ENCODE measurements at places on chromosomes 16 and 17.

DNA sequence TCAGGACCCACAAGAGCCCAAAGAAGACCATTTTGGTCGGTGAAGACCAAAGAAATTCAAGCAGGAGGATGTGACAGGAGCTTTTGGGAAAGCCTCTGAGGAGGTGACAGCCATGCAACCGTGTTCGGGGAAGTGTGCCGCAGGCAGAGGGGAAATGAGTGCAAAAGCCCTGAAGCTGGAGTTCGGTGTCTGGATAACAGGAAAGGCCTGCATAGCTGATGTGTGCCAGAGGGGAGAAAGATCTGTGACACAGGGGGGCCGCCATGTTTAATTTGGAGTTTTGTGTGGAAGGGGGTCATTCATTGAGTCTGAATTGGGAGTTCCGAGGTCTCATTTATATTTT lies 870 bp upstream of the ZC3H7A start:
- peak; percentile 32 for DNase-seq

DNA sequence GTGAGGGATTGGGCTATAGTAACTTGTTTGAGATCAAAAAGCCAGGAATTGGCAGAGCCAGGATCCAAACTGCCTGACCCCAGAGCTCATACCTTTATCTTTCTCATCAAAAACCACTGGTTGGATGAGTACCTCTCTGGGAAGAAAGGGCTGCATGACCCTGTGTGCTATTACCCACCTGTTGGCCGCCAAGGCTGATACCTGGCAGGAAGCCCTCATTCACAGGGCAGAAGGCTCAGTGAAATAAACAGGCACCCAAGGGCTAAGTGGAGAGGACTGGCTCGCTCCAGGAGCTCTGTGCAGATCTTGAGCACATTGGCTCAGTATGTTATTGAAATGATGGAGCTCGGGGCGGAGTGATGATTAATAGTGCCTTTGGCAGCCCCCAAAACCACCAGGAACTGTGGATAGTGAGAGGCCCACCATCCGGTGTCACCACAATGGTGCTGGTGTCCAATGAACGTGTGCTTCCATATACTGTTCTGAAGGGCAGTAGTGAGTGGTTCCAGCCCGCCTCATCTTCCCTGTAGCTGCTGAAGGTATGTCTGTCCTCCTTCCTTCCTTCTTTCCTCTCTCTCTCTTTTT lies 197.6 kb downstream of the MSI2 start:
- no peak for DNase-seq

DNA sequence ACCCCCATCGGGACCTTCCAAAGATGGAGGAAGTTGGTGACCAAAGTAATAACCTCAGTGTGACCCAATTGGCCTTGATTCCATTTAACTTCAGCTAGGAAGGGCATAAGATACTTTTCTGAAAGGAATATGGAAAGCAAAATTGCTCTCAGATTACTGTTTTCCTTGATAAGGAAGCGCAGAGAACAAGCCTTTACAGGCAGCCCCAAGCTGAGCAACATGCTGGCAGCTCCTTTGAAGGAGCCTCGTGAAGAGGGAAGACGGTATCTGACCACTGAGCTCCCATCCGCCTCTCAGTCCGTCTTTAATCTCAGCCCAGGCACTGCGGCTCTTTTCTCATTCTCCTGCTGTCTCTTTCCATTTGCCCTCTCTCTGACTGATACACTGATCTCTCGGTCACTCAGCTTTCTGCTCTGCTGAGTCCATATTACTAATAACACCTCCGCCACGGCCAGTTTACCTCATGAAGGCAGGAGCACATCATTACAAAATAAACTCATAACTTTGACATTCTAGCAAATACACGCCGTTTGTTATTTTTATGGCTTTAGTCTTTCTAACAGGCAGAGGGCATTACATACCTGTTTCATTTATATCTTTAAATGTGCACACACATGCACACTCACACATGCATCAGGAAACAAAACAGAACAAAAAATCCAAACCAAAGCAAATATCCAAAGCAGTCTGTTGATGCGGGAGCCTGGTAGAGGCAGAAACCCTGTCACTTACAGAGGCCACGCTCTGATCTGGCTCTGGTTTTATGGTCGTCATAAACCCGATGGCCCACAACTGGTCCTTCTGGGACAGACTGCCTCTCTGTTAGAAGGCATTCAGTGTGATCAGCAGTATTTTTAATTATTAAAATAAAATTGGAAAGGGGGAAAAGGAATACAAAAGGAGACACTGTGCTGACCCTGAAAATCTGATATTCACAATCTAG lies 183.2 kb downstream of the AATF start:
- no peak for DNase-seq

DNA sequence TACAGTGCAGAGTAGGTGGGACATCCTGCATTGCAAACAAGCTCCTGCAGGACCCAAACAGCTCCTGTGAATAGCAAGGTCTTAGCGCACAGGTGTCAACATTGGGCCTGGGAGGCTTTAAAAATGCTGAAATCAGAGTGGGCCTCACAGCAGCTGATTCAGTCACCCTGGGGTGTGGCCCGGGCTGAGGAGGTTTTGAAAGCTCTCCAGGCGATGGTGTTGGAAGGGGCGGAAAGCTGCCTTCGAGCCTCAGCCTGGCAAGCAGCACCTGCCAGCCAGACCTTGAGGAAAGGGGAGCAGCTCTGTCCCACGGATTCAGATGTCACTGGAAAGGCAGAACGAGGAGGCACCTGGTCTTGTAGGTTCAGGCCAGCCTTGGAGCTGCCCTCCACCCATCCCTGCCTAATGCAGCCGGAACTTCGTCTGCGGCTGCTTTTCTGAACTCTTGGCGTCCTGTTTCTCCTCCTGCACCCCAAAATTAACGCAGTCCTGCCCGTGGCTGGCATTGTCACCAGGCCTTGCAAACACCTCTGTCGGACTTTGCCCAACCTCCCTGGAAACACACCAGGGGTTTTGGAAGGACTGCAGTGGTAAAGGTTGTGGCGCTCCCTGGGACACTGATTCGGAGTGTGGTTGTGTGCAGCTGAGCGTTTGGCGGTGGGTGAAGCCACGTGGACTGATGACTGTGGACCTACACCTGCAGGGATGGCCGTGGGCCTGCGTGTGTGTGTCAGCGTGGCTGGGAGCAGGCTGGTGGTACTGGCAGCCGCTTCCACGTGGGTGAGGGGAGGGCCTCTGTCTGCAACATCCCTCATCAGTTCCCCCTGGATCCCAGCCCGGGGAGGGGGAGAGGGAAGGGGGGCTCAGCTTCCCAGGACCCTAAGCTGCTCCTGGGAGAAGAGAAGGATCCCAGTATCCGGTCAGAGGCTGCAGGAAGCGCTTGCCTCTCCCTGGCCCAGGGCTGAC lies 3.4 kb downstream of the NECAB2 start:
- DNase-seq, result no peak

GRCh38 chr16:84055366-84055765 lies 12.8 kb upstream of the SLC38A8 start:
- no peak for DNase-seq

DNA sequence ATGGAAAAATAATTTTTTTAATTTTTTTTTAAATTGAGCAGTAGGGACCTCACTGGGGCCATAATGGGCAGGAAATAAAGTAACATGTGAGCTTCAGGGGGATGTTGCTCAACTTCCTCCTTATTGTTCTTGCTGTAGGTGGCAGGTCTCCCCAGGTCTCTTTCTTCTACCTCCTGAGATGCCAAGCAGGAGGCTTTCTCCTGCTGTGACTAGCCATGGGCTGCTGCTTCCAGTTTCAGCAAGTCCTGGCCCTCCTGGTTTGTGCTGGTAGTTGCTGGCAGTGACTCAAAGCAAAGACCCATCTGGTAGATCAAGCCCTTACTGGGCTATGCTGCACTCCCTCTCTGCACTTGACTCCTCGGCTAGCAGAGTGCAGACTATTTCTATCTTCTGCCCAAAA lies 2.3 kb downstream of the DPEP2NB start:
- DNase-seq, result no peak

DNA sequence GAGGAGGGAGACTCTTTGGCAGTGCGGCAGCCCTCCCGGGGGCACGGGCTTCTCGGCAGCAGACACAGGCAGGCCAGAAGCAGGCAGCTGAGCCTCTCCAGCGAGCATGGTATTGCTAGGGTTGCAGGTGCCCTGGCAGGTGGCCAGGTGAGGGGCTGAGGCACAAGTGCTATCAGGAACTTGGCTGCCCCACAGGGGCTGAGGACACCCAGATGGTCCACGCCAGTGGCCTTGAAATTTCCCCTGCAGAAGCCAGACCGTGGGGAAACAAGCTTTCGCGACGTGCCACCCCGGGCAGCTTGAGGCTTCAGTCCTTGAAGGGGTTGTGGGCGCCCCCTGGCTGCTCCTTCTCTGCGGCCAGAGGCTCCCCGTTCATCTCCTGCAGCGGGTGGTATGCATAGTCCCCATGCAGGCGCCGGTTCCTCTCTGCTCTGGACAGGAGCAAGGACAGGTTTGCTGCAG lies 8.5 kb downstream of the NAGPA start:
- DNase-seq, result no peak

GRCh38 chr16:695355-696089 lies 5.3 kb upstream of the WDR24 start:
- no peak for DNase-seq

- peak; percentile 34 for DNase-seq
Measured at GRCh38 chr16:86298758-86299134, 211.6 kb upstream of the FOXF1 start.

DNA sequence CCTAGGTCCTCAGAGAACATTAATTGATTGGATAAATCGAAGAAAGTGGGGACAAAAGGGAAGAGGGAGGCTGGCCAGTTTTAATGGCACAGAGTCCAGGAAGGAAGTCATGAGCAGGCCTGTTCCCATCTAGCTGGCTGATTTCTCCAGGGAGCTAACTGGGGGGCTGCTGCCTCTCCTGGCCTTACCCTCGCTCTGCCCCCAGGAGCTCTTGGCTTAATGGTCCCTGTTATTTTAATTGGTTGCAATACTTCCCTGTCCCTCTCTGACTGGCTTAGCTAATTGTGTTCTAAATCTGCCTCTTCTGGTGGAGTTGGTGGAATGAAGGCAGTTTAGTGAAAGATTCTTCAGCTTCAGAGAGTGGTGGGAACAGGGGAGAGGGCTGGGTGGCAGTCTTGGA lies 61.4 kb downstream of the MGAT5B start:
- no peak for DNase-seq

GRCh38 chr16:77748421-77749005 lies 26.2 kb downstream of the NUDT7 start:
- no peak for DNase-seq

DNA sequence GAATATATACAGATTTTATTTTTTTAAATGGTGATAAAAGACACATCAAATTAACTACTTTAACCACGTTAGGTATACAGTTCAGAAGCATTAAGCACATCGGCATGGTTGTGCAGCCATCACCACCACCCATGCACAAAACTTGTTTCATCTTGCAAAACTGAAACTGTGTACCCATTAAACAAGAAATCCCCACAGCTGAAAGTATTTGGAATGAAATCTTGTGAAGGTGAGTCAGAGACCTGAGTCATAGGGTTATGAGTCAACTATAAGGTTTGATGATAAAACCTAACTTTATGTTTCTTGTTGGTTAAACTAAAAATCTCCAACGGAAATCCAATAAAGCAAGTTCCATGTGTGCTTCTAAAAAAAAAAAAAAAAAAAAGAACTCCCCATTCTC lies 561.6 kb upstream of the PSMD7 start:
- DNase-seq, result peak; percentile 56

GRCh38 chr16:55433030-55433429 lies 46.0 kb upstream of the MMP2 start:
- no peak for DNase-seq

DNA sequence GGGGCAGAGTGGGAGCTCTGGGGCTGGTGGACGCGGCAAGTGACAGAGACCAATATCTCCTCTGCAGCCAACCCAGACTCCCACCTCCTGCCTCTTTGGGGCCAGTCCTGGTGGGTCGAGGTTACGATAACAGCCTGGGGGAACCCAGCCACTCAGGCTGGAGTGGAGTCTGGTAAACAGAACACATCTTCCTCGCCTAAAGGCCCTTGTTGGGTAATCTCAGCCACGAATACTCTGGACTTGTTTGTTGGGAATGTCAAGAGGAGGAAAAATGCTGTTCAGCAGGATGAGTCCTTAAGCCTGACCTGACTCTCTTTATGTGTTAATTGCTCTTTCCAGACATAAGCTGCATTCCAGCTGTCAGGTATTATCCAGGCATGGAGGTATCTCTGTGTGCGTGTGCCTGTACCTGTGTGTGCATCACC lies 8.0 kb upstream of the SPNS2 start:
- no peak for DNase-seq

DNA sequence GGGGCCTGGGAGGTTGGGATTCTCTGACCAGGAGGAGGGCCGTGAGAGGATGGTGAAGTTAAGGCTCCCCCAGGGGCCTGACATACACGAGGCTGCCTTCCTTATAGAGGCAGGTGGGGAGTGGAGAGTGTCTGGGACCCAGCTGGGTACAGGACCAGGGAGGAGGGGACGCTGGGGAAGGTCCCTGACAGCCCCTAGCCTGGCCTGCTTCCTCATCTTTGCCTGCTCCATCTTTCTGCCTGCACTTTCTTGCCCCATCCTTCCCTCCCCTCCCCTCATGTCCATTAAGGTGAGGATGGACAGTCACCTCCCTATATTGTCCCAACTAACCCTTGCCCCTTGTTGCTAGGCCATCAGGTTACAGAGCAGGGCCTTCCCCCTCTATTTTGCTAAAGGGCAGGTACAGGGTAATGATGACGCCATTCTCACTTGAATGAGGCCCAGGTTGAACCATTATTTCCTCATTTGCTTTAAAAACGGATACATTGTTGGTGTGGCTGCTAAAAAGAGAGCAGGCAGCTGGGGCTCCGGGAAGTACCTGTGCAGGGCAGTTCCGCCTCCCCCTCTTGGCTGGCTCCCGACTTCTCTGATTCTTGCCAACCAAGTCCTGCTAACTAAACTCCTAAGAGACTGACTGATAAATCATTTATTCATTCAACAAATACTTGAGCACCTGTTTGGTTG lies 1.3 kb downstream of the C17orf99 start:
- DNase-seq, result no peak

DNA sequence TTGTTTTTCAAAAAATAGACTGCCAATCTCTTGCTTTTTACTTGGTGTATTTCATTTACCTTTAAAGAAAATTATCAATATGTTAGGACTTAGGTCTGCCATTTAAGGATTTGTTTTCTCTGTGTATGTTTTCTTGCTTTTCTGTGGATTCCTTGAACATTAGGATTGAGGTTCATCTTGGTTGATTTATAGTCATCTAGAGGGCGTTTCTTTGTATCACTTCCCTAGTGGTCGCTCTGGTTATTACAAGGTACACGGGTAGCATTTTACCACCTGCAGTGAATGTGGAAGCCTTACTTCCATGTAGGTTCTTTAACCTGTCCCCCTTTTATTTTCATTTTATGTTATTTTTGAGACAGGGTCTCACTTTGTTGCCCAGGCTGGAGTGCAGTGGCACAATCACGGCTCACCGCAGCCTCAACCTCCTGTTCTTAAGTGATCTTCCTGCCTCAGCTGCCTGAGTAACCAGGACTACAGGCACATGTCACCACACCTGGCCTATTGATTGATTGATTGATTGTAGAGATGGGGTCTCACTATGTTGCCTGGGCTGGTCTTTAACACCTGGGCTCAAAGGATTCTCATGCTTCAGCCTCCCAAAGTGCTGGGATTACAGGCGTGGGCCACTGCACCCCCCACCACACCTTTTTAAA lies 35.2 kb upstream of the CBX4 start:
- DNase-seq, result peak; percentile 22

DNA sequence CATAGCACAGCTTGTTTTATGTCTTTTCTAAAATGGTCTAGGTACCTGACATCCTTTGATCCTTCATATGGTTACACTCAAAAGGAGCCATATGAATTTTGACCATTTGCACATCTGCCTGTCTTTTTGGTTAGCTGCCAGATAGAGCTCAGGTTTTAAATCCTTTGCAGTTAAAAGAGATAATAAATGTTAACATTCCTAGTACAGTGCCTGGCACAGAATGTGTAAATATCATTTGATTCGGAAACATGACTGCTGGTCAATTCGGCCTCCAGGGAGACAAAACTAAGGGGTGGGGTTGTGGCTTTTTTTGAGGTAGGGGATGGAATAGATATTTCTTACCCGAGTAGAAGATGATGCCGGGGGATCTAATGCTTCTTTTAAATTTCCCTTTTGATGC lies 64.2 kb downstream of the FTO start:
- DNase-seq, result no peak
